A549 treated with AZD2906 at 1 μM for 4 hours (cell line): ENCODE measurements at places on chromosomes 6 and 20. TPM values are rescaled to one million over a fixed set of nuclear protein-coding genes. Genes with fewer than 3 reads are reported as not detected.

The PARD6B gene
- 3.4 to 4.4 TPM (median 3.8 TPM) in 5 replicates for total RNA-seq

The ADGRF4 gene
- total RNA-seq, result 15.2 to 18.7 TPM (median 16.9 TPM) in 5 replicates

The OTOR gene
- total RNA-seq, result not detected in 5 replicates

The SMIM26 gene
- total RNA-seq, result 123 to 146 TPM (median 127 TPM) in 5 replicates

The TRERF1 gene
- total RNA-seq, result 6.6 to 9.6 TPM (median 7.6 TPM) in 5 replicates

The TMEM200A gene
- 0.01 to 0.08 TPM (median 0.05 TPM) in 5 replicates for total RNA-seq

The FAM162B gene
- 0.09 TPM in 1 of 5 replicates, not detected in the others for total RNA-seq

The FAM83B gene
- total RNA-seq, result 0.02 to 0.03 TPM (median 0.03 TPM) in 4 of 5 replicates, not detected in the other

The MCCD1 gene
- not detected in 5 replicates for total RNA-seq

The UQCC2 gene
- total RNA-seq, result 66.7 to 116 TPM (median 101 TPM) in 5 replicates

The BTNL2 gene
- total RNA-seq, result not detected in 5 replicates

The GNAS-AS1 gene
- not detected in 5 replicates for total RNA-seq

The SLC44A4 gene
- total RNA-seq, result 0.05 TPM in 3 of 5 replicates, not detected in the others
